ENCODE measurements at places on chromosomes 3 and 15.
A peak's percentile ranks its signal among the peaks of the same experiment; 100 is the strongest.

DNA sequence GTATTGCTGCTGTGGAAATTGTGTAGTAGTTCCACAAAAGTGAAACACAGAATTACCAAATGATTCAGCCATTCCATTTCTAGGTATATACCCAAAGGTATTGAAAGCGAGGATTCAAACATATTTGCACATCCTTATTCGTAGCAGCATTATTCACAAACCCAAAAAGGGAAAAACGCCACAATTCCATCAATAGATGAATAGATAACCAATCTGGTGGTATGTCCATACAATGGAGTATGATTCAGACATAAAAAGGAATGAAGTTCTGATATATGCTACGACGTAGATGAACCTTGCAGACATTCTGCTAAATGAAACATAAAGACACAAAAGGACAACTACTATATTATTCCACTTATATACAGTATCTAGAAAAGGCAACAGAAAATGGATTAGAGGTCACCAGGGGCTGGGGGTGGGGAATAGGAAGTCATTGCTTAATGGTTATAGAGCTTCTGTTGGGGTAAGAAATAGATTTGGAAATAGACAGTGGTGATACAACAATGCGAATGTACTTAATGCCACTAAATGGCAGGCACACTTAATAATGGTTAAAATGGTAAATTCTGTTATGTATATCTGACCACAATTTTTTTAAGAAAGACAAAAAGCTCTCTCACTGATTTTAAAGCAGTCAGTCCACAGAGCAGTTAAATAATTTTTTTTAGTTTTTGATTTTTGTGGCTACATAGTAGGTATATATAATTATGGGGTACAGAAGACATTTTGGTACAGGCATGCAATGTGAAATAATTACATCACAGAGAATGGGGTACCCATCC lies 51.8 kb upstream of the PSMD6 start:
- no peak for DNase-seq

GRCh38 chr15:95284933-95285421 lies 1045.5 kb upstream of the NR2F2 start:
- no peak for DNase-seq

DNA sequence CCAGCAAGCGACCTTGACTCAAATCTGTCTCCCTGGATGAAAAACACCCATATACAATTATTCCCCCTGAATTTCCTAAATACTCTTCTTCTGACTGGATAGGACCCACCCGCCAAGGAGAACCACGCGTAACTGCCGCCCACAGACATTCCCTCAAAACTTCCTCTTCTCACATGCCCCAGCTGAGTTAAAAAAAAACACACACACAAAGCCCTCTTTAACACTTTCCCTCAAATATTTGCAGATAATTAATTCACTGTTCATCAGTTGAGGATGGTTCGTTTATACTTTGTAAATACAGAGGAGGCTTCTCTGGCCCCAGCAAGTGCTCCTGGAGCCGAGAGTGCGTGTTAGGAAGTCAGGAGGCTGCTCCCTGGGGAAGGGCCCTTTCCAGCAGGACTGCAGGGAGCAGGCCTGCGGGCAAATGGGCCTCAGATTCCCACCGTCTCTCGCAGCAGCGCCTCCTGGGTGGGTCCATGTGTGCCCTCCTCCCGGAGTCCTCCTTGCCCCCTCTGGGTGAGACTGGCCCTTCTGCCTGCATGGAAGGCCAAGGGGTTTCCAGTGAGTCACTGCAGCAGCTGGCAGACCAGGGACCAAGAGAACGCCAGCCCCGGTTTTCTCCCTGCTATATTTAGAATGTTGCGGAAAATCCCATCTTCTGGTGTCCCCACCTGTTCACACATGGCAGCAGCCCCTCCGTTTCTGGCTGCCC lies 46.8 kb downstream of the MGLL start:
- DNase-seq, result peak; percentile 67

GRCh38 chr3:141336672-141337522 lies 31.4 kb upstream of the ZBTB38 start:
- DNase-seq, result no peak

- no peak for DNase-seq
Observed at GRCh38 chr3:37117548-37117947, 56.8 kb downstream of the LRRFIP2 start.

- no peak for DNase-seq
Observed at GRCh38 chr3:129917423-129918007, 24.0 kb upstream of the TMCC1 start.

GRCh38 chr15:98715890-98716443 lies 67.6 kb downstream of the IGF1R start:
- no peak for DNase-seq

DNA sequence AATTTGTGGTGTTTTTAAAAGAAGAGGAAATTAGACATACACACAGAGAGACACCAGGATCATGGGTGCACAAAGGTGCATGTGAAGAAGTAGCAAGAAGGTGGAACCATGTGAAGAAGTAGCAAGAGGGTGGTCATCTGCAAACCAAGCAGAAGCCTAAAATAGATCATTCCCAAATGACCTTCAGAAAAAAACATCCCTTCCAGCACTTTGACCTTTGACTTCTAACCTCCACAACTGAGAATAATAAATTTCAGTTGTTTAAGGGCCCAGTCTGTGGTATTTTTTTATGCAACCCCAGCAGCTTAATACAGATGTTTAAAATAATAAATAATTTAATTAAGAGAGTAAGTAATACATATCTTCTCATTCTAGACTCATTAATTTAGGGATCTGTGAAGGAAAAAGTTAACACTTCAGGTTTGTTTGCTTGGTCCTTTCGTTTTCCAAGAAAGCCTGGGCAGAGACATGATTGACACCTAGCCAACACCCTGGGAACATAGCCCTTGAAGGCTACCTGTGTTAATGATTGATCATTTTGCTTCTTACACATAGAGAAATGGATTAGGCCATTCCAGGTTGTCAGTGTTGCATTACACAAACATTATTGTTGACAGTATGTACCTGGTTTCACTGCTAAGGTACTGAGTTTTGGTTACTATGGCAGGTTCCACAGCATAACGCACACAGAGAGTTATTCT lies 1331.2 kb upstream of the GBE1 start:
- DNase-seq, result no peak

- DNase-seq, result peak; percentile 58
Observed at GRCh38 chr15:55774113-55774970, 31.4 kb upstream of the PRTG start.

DNA sequence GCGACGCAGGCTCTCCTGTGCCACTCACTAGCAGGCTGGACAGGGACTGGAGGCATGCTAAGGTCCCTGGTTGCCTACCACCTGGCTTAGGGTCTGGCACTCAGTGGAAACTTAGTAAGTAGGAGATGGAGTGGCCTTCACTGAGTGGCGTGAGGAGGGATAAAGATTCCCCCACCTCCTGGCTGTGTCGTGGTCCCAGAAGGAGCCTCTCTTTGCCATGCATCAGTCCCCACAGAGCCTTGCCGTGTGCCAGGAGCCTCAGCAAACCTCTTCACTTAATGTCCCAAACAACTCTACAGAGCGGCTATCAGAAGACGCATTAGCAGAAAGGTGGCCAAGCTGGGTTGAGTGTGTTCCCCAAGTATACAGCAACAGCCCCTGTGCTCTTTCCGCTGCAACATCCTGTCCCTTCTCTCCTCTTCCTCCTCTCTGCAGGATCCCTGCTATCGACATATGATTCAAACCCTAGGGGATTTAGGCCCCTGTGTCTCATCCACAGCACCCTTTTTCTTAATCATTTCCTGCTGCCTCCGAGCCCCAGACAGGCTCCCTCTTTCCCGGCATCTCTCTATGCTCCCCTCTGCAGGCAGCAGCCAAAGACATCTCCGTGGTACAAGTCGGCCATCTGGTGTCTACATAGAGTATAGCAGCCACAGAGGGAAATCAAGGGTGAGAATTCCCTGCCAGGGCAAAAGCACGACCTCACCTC lies 66.7 kb downstream of the SLC6A1 start:
- DNase-seq, result peak; percentile 65

DNA sequence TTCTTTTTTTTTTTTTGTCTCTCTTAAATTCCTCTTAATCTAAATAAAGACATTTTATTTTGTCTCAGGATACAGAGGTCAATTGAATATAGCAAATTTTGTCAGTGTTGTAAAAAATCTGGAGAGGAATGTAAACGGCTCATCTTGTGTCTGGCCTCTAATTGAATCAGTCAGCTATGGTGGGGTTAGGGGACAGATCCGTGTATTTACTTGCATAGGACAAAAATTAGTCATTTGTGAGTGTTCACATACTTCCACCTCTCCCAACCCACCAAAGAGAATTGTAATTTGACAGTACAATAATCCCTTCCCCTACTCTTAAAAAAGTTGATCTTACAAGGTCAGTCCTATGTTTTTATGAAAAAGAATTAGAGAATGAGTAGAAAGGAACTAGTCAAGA lies 18.3 kb downstream of the PPARG start:
- DNase-seq, result no peak

DNA sequence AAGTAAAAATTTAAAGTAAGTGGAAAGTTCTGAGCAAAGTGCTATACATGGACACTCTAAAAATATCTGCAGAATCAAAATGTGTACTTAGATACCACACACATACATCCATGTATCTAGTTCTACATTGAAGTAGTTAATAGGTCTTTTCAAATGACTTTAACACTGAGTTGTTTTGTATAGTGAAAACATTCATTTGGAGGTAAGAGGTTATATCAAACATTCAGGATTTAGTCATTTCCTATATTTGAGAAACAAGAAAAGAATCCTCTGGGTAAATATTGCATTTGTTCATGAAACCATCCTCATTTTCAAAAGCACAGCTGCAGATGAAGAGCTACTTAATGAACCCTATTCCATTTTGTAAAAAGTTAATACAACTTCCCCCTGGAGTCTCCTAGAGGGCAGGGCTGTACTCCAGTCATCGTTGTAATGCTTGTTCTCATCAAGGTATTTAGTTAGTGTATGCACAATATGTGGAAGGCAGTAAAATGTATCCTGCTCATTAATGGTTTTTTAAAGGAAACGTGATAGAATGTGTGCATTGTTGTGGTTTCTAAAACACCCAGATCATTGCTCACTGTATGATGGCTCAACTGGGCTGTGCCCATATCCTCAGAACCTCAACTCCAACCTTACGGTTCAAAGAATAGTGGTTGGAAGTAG lies 26.2 kb downstream of the ARPP21 start:
- DNase-seq, result no peak

DNA sequence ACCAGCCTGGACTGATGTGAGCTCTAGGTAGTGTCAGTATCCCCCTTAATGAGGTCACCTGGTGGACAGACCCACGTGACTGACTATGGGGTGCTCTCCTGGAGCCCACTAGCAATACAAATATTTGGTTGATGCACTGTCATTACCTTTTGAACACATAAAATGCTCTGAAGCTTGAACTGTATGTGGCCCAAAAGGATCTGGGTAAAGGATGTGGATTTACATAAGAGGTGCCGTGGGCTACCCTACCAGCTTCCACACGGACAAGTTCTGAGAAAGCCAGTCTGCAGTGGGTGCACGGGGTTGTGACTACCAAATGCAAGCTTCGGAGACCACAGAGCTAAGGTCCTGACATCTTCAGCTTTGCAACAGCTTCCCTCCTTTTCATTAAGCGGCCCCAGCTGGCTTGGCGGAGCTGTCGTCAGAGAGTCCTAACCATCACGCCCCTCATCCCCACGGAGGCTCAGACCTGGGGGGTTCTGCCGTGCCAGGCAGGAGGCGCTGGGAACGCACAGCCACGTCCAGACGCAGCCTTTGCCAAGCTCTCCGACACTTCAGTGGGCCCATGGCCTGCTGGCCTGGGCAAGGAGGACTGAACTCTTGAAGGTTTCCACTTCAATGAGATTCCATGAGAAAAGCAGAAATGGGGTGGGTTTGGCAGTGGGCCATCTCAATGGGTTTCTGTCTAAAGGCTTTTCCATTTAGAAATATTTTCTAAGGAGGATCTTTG lies 228.3 kb downstream of the ADAMTS17 start:
- DNase-seq, result peak; percentile 91

DNA sequence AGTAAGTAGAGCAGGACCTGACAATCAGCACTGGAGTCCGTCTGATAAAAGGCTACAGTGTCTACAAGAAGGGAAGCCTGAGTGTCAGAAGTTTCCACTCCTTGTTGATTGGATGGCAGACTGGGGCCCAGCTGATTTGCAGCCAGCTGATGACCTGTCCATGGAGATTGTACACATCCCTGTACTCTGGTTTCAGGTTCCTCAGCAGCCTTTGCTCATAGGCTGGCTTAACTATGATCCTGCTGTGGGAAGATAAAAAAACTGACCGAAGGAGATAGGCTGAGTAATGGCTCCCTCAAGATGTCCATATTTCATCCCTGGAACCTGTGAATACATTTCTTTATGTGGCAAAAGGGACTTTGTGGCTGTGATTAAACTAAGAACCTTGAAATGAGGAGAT lies 11.7 kb upstream of the LACTB start:
- no peak for DNase-seq

DNA sequence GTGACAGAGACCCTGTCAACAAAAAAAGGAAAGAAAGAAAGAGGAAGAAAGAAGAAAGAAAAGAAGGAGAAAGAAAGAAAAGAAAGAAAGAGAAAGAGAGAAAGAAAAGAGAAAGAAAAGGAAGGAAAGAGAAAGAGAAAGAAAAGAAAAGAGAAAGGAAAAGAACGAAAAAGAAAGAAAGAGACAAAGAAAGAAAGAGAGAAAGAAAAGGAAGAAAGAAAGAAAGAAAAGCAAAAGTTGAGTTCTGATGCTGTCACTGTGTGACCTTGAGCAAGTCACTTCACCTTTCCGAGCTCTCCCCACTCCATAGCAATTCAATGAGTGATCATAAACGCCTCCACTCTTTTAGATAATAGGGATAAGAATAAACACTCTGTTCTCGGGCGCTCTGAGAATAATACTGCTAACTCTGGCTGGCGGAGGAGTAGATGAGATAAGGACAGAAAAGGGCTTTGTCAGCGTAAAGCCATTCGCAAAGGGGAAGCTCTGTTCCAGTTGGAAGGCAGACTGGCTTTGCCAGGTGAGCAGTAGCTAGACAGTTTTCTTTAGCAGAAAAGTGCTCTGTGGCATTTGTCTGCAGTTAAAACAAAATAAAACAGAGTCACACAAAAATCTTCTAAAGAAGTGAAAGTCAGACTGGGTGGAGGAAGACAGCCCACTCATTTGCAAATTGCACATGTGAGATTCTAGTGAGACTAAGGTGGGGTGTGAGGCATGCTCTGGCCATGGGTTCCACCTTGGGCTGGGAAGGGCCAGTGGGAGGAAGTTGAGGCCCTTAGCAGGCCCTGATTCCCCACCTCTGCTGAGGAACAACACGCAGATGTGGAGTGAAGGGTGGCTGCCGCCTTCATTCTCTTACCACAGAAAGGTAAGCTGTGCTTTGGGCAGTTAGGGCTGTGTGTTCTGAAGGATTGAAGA lies 9.6 kb upstream of the FLNB start:
- no peak for DNase-seq

- DNase-seq, result peak; percentile 58
Observed at GRCh38 chr15:80777137-80777536, 2.0 kb upstream of the CEMIP start.

DNA sequence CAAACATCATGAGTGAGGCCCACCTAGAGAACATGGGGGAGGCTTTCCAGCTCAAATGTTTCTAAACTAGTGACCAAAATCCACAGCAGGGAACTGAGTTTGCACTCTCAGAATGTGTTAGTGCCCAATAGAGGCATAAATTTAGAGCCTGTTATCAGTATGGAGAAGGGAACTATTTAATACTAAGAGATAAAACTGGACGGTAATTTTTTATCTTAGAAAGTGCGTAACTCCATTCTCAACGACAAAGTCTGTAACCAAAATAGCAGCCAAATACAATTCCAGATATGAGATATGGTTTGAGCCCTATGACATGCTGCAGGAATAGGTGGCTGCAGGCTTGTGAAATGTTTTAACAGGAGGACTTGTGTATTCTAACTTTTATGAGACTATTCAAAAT lies 3.5 kb downstream of the B3GALNT1 start:
- DNase-seq, result no peak
